ENCODE measurements at places on chromosomes 11 and 22. TPM values are rescaled to one million over a fixed set of nuclear protein-coding genes. Genes with fewer than 3 reads are reported as not detected.

DNA sequence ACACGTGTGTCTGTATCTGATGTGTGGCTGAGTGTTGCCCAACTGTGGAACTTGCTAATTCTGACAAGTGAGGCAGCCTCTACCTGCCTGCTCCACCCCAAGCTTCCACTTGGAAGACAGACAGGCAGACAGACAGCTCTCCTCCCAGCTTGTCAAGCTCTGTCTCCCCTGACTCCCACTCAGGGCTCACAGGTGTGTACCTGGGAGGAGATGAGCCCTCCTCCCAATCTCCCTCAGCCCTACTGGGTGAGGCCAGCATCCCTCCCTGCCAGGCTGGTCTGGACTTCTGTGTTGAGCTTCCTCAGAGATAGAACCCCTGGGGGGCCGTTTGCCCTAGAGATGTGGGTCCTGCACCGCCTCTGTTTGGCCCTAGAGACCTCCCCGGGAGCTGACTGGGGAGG, 1.0 kb upstream of the CHRM1 start:
- H3K4me3 ChIP-seq, result no peak overlapping the region
- peaks cover 58% of the 10 kb centered on the region for H3K27me3 ChIP-seq
- no peak for DNase-seq
- H3K36me3 ChIP-seq, result no peaks in the 10 kb centered on the region

Gene CHRM1
- total RNA-seq, result 0.32 TPM

DNA sequence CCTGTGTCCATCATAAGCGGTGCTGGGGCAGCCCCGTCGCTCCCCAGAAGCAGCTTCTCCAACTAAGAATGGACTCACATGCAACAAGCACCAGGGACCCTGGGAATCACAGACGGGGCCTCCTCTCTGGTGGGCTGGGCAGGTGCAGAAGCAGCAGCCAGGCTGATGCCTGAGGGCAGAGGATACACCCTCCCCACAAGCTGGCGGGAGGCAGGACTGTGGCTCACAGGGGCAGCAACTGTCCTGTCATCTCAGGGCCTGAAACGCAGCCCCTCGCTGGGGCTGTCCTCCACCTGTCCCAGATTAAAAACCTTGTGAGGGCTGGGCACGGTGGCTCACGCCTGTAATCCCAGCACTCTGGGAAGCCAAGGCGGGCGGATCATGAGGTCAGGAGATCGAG, 3.1 kb upstream of the SBF1 start:
- peaks cover 41% of the 10 kb centered on the region for H3K27me3 ChIP-seq
- peaks cover 15% of the 10 kb centered on the region for H3K4me1 ChIP-seq
- no peak overlapping the region for H3K4me3 ChIP-seq
- H3K27ac ChIP-seq, result no peak overlapping the region

Gene SYT8
- total RNA-seq, result not detected

Gene OR4D5
- 0.95 TPM for total RNA-seq

Gene OR51E1
- total RNA-seq, result 0.27 TPM

DNA sequence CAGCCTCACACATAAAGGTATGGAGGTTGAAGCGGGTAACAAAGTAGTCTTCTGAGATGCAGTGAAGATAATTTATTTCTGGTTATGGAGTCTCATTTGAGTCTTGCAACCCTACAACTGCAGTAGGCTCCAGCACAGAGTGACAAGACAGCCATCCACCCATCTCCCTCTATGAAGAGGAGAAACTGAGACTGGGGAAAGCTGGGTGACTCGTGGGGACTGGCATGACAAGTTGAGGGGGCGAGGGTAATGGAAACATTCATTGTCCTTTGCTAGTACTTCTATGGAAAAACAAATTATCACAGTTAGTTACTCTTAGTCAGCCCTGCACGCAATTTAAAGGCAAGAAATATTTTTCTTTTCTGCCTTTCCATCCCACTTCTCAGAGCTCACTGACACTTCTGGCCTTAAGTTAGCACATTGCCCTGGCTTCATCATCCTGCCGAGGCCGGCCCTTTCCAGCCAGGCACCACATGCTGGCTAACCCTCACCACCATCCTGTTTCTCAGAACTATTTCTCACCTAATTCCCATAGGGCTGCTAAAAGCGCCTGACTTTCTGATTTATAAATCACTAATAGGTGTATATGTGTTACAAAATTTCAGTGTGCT, 361.1 kb downstream of the ETS1 start:
- DNase-seq, result no peak
- no peak overlapping the region for H3K4me3 ChIP-seq
- H3K36me3 ChIP-seq, result no peaks in the 10 kb centered on the region
- no peak overlapping the region for H3K27ac ChIP-seq

DNA sequence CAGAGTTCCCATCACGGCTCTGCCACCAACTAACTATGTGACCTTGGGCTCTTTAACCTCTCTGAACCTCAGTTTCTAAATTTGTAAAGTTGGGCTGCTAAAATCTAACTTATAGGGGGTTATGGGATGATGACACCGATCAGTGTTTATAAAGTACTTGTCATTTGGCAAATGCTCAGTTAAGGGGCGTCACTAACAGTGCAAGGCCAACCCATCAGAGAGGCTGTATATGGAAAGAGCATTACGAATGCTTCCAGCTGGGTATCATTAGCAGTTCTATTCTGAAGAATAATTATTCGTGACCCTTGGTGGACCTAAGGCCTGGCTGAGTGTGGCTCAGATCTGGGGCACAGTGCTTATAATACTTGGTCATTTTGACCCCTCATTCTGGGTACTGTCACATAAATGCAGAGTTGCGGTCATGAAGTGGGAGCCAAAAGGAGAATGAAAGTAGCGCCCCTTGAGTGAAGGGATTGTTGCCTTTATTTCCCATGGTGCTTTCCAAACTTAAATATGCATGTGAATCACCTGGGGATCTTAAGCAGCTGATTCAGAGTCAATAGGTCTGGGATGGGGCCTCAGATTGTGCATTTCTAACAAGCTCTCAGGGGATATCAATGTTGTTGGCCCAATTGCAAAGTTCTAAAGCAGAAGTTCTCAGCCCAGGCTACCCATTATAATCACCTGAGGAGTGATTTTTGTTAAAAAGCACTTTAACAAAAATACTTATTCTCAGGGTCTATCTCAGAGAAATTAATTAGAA, 115.8 kb downstream of the CSNK2A3 start:
- DNase-seq, result no peak
- H3K27me3 ChIP-seq, result no peaks in the 10 kb centered on the region
- H3K36me3 ChIP-seq, result no peaks in the 10 kb centered on the region
- no peak overlapping the region for H3K27ac ChIP-seq

- H3K4me3 ChIP-seq, result no peak overlapping the region
- no peak overlapping the region for H3K27ac ChIP-seq
- no peak for DNase-seq
- H3K36me3 ChIP-seq, result no peaks in the 10 kb centered on the region
- H3K27me3 ChIP-seq, result peaks cover 15% of the 10 kb centered on the region
Observed at GRCh38 chr11:120173807-120174206, 35.9 kb upstream of the TRIM29 start.

DNA sequence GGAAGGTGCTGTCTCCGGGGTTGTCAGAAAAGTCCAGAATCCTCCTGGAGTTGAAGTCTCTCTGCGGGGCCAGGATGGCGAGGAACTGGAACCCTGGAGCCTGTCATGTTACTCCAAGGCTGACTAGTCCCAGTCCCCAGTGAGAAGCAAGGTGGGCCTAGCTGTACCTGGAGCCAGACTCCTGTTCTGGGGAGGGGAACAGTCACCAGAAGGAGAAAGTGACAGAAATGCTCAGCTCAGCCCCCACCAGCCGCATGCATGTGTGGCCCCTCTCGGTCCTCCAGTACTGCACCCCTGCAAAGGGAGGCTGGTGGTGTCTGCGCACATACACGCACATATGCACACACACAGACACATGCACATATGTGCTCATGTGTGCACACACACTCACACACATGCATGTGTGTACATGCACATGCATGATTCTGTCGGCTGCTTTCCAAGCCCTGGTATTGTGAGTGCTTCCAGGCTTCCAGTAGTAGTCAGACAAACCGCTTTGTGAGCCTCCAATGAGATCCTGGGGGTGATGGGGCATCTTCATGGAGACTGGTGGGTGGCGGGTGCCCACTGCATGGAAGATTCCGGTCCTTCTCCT, 54.3 kb downstream of the RTL6 start:
- H3K27ac ChIP-seq, result no peak overlapping the region
- no peaks in the 10 kb centered on the region for H3K27me3 ChIP-seq
- no peak overlapping the region for H3K4me3 ChIP-seq
- no peaks in the 10 kb centered on the region for H3K36me3 ChIP-seq
- peaks cover 4% of the 10 kb centered on the region for H3K4me1 ChIP-seq

GRCh38 chr11:12413141-12414052, 36.0 kb downstream of the PARVA start:
- H3K4me3 ChIP-seq, result no peak overlapping the region
- no peaks in the 10 kb centered on the region for H3K27me3 ChIP-seq
- peaks cover 17% of the 10 kb centered on the region for H3K4me1 ChIP-seq
- peak overlapping the region; percentile 99 for H3K27ac ChIP-seq
- H3K36me3 ChIP-seq, result no peaks in the 10 kb centered on the region

Gene NAA40
- 32.5 TPM for total RNA-seq

DNA sequence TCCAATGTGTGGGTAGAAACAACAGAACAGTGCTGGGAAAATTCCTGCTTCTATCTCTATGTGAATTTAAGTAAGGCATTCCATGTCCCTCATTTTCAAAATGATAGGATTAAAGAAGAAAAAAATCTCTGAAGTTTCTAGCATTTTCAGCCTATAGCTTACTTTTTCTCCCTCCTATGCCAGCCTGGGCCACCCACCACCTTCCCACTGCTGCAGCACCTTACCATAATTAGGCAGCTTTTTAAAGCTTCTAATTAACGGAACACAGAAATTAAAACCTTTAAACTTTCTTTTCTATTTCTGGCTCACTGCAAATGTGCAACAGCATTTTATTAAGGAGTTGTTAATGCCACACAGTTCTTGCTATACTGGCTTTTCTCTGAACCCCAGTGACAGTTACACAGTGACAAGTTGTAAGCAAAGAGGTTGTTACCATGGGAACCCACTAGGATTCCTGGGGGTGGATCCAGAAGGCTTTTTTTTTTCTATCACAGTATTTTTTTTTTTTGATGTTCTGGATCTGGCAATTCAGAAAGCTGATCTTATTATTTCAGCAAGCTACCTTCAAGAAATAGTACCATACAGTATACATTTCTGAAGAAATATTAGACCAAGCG, 20.2 kb downstream of the CELF1 start:
- H3K27me3 ChIP-seq, result no peaks in the 10 kb centered on the region
- H3K36me3 ChIP-seq, result no peaks in the 10 kb centered on the region
- H3K4me3 ChIP-seq, result no peak overlapping the region
- no peak overlapping the region for H3K27ac ChIP-seq
- no peak for DNase-seq
- peaks cover 14% of the 10 kb centered on the region for H3K4me1 ChIP-seq

DNA sequence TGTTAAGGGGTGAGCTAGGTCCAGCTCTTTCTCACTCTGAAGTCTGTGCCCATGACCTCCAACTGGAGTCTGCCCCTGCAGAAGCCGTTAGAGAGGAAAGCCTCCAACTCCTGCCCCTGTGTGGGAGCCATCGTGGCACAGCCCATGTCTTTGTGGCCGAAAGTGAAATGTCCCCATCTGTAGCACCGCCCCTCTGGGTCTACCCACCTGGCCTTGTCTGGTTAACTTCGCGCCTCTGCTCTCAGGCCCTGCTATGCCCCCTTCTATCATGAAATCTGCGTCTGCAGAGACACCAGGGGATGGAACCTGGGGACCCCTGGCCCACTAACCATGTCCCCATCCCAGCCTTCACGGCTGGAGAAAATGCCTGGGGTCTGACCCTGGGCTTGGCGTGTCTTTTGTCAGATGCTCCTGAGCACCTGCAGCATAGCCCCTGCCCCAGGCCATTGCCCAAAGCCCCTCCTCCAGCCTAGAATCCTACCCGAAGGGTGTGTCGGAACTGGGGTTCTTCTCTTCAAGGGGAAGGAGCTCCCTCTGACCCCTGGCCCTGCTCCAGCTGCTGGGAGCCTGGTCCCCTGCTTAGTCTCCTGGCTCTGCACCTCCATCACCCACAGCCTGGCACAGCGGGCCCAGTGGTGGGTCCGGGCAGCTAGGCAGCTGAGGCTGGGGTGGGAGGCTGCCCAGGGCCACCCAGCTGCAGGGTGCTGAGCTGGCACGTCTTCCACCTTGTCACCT, 35.8 kb upstream of the HMOX1 start:
- no peaks in the 10 kb centered on the region for H3K36me3 ChIP-seq
- DNase-seq, result peak; percentile 65
- H3K27ac ChIP-seq, result no peak overlapping the region
- H3K27me3 ChIP-seq, result no peaks in the 10 kb centered on the region

Gene IRAG1
- total RNA-seq, result 29.9 TPM

GRCh38 chr11:83174008-83174407, 17.1 kb downstream of the PCF11 start:
- DNase-seq, result no peak
- H3K36me3 ChIP-seq, result peaks cover 62% of the 10 kb centered on the region
- H3K27ac ChIP-seq, result no peak overlapping the region
- no peaks in the 10 kb centered on the region for H3K27me3 ChIP-seq
- no peak overlapping the region for H3K4me3 ChIP-seq
- peaks cover 69% of the 10 kb centered on the region for H3K4me1 ChIP-seq

Gene IFITM10
- 1.4 TPM for total RNA-seq

DNA sequence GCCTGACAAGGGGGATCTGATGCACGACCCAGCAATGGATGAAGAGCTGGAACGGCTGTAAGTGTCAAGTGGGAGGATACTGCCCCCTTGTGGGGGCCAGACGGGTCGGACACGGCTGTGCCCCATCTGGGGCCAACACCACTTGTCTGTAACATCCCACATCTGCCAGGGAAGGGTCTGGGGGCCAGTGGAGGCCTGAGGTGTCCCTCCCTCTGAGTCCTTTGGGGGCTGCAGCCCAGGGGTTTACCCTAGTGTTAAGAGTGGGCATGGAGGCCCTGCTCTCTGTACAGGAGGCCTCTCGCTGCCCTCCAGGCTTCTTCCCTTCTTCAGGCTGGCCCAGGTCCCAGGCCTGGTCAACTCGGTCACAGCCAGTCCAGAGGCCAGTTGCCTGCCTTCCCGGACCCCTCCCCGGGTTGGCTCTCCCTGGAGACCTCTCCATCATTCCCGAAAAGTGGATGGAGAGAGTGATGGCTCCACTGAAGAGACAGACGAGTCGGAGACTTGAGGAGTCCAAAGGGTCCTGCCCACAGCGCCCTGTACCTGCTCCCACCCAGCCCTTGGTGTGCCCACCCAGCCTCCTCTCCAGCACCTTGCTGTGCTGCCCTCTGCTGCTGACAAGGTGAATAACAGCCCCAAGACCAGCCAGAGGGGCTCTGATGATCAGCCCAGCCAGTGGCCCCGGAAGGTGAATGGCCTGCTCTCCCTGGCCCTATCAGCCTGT, 15.4 kb downstream of the ARFGAP2 start:
- H3K36me3 ChIP-seq, result peaks cover 23% of the 10 kb centered on the region
- no peaks in the 10 kb centered on the region for H3K4me1 ChIP-seq
- peak; percentile 69 for DNase-seq
- no peak overlapping the region for H3K4me3 ChIP-seq

All from transverse colon (tissue), 4 donors.